Inflammatory macrophage (primary cell): ENCODE measurements at places on chromosomes 5 and 9.
A peak's percentile ranks its signal among the peaks of the same experiment; 100 is the strongest.

DNA sequence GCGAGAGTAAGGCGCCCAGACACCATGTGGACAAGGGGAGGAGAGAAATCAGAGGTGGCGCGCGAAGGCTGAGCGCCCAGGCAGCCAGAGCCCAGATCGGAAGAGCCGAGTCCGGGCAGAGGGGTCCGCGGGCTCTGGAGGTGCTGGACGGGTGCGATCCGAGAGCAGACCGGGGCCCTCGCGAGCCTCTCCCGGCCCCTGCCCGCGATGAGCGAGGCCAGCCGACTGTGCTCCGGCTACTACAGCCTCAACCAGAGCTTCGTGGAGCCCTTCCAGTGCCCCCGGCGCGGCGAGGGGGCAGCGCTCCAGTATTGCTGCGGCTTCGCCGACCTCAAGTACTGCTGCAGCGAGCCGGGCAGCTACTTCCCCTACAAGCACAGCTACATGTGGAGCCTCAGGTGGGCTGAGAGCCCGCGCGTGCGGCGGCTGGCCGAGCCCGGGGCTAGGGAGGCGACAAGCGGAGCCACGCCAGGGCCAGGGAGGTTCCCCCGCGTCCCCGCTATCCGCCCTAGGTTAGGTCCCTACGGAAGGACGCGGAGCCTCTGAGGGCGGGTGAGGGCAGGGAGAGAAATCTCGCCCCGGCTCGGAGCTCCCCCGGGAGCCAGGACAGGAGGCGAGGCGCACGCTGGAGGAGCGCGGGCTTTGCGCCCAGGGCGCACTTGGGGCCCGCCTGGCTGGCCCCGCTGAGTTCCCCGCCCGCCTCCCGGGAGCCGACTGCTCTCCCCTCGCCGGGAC is at the start of gene SHISAL2B:
TSS of gene SHISAL2B (plus strand) at position 87 of the 735 bp plus-strand sequence. CDS start at position 208, 121 bp downstream.
- no peak for DNase-seq

DNA sequence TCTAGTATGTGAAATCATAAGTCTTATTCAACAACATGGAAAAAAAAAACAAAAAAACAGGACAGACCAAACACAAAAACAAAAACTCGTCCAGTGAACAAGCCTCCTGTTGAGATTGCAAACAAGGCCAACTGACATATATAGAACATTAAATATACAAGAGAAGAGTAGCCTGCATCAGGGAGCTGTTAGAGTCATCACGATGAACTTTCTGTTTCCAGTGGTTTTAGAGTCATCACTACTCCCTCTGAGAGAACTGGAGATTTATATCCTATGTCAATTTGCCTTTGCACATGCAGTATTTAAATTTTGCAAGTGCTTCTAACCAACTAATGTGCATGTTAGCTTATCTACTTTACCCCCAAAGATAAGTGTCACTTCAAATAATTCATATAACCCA is 9.9 kb downstream of the SNCAIP start:
- DNase-seq, result no peak

GRCh38 chr5:142287973-142288313 is 36.9 kb downstream of the SPRY4 start:
- DNase-seq, result no peak

DNA sequence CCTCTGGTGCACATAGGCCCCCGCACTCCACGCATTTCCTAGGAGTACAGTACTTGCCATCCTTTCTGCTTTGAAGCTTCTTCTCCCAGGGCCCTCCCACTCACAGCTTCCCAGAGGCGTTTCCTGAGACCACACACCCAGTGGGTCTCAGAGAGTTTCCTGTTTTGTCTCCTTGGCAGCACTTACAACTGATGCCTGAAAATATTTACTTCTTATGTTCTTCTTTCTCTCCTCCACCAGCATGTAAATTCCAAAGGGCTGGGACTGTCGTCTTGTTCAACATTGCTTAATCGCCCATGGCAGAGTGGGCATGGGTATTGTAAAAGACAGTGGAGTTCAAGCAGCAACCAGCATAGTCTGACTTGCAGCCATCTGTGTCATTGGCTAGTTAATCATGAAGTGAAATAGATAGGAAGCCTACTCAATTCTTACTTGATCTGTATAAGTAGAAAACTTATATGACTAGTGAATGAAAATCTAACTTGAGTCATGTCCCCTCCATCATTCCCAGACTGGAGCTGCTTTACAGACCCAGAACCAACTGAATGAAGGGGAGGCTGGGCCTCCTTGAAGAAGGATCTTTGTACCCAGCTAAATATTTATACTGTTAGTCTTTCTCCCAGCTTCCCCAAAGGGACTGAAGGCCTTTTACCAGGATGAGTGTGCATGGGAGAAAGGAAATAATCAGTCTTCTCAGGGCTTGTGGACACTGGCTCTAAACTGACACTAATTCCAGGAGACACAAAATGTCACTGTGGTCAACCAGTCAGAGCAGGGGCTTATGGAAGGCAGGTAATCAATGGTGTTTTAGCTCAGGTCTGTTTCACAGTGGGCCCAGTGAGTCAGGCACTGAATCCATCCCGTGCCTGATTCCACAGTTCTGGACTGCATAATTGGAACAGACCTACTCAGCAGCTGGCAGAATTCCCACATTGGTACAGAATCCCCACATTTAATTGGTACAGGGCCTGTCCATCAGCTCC is 116.4 kb downstream of the SV2C start:
- DNase-seq, result peak; percentile 49

DNA sequence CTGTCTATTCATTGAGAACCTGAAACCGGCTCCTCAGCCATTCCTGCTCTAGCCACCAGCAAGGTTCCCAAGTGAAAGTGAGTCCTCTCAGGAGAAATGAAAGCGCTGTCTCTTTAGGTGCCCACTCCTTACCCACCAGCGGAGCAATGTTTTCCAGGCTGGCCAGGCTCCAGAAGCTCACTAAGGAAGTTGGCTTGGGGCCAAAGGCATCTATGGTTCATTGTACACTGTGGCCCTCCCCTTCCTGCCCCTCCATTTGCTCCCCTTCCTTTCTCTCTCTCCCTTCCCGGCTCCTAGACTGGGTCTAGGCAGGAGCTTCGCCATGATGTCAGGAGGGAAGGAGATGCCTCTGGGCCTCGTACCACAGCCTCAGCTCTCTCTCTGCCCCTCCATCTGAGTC is 1.1 kb upstream of the GABRP start:
- DNase-seq, result no peak

DNA sequence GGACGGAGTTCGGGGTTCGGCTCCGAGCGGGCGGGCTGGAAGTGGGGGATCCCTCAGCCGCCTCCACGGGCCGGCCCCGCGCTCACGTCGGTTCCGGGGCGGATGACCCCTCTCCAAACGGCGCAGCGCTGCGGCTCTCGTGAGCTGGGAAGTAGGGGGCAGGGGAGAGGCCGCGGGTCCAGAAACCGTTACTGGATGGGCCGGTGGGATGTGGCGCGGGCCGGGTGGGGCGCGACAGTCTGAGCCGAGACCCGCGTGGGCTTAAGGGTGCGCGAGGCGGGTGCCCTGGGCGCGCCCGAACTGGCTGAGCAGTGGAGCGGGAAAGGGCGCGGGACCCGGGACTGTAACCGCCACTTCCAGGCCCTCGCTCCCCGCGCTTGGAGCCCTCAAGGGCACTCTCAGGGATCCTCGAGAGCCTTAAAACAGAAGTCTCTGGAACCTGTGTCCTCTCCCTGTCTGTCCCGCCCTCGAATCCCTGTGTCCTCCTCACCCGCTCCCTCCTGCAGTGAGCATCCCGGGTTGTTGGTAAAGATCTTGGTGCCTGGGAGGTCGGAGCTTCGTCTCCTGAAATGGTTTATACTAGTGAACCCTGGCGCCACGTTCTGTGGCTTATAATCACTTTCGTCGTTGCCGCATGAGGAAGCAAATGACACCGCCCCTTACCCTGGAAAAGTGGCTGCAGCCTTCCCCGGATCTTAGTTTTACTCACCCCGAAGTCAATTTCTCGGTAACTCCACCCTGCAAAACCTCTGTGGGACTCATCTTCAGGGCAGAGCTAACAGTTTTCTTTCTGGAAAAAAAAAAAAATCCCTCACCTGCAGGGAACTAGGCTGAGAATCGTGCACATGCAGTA is 571 bp upstream of the MARCHF11 start:
- no peak for DNase-seq

DNA sequence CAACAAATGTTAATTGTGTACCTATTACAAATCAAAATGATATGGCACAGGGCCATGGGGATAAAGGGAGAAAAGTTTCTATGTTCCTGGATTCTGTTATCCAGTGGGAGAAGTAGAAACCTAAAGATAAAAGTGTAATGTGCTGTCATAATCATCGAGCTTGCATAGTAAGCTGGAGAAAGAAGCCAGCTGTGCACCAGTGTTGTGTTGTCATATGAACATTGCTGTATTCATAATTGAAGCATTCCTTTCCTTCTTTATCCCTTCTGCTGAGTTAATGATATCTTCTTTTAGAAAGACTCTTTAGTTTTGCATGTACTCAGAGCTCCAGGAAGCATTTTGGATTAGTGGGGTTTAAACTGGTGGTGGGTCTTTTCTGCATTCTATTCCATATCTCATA is 39.5 kb downstream of the NTRK2 start:
- DNase-seq, result no peak

- DNase-seq, result no peak
These were observed 4.5 kb downstream of the GLDC start for GRCh38 chr9:6641056-6641455.

GRCh38 chr5:171692107-171692506 is 93.5 kb upstream of the SMIM23 start:
- no peak for DNase-seq

- DNase-seq, result no peak
These were observed 167.4 kb upstream of the ITGA1 start for GRCh38 chr5:52620315-52620714.

DNA sequence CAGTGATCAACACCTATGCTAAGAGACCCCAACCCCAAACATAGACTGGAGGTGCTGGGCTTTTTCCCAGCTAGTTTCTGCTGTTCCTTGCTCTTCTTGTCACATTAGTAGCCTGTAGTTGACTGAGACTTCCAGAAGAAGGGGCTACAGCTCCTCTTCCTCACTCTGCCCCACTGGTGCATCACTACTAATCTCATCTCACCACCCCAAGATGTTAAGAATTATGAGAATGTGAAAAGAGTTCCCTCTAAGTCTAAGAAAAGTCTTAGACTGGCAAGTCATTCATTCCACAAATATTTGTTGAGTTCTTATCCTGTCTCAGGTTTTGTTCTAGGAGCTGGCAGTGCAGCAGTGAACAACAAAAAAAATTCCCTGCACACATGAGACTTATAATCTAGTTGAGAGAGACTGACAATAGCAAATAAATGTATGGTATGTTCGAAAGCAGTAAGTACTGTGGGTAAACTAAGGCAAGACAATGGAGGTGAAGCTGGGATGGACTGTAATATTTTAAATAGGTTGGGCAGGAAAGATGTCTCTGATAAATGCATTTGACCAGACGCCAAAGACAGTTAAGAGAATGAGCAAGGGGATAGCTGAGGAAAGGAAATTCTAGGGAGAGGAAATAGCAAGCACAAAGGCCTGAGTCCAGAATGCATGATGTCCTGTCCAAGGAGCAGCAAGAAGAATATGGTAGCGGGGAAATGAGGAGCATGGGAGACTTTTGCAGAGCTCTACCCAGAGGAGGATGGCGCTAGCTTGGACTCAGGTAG is 92.3 kb downstream of the PTCD2 start:
- no peak for DNase-seq

DNA sequence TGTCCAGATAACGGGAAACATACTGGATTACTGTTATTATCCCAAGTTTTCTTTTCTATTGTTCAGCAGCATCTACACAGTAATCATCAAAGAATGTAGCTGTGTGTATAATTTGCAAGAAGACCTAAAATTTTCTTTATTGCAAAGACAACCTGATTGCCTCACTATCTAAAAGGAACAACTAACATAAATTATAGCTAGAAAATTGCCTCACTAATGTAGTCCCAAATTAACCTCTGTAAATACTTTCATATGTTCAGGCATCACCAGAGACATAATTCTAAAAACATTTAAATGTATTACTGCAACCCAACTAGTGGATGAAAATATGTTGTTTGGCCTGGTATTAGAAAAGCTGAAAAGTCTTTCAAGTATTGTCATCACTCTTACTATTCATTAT is 275.4 kb downstream of the CDH12 start:
- DNase-seq, result no peak

DNA sequence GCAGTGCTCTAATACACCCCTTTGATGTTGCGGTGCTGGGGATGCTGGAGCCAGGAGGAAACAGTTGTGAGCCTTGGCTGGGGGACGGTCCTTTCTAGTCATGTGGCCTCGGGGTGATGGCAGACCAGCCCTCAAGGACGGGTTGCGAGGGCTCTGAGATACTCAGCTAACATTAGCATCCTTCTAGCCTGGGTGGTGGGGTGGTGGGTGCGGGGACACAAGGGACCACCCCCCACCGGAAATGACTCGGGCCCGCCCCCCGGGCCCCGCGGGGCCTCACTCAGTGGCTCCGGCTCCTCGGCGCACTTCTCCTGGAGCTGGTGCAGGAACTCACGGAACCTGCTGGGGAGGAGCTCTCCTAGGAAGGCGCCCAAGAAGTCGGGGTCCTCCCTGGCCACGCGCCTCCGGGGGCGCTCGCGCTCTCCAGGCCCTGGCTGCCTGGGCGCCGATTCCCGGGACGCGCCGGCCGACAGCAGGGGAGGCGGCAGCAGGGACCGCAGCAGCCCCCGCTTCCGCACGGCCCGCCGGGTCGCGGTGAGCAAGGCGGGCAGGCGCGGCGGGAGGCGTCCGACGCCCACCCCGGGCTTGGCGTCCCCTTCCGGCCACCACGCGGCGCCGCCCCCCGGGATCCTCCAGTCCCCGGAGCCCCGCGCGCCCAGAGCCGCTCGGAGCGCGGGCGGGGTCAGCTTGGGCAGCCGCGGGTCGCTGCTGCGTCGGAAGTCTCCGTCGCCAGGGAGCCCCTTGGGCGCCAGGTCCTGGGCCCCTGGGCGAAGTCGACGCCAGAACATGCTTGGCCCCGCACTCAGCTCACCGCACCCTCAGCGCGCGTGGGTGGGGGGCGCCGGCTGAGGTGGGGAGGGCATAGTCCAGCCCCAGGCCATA is 873 bp downstream of the C9orf50 start:
- DNase-seq, result peak; percentile 44

DNA sequence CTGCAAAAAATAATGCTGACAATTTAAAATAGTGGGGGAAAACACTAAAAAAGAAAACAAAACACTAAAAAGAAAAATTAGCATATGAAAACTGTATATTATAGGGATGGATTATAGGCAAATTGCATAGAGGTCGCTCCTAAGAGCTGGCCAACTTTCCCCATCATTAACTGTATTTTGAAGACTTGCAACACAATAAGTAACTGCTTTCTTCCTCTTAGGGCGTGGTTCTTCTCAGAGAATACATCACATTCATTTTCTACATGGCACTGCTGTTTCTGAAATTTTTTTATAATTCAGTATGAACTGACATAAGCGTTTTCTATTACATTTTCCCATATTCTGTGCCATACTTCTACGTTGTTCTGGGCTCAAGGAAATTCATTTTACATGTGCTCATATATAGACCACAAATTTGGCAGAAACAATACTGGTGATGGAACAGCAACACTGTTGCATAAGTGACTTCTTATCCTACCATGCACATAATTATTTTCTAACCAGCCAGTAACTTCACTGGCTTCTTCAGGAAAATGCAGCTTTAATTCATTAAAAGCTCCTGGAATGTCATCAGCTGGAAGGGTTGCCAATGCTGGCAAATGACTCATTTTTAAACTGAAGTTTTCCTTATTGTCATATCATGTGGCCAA is 171.2 kb upstream of the DMAC1 start:
- DNase-seq, result no peak

GRCh38 chr5:174553556-174553955 is 170.8 kb upstream of the MSX2 start:
- DNase-seq, result no peak
